ENCODE measurements at places on chromosomes 16 and 17.
A peak's percentile ranks its signal among the peaks of the same experiment; 100 is the strongest.

DNA sequence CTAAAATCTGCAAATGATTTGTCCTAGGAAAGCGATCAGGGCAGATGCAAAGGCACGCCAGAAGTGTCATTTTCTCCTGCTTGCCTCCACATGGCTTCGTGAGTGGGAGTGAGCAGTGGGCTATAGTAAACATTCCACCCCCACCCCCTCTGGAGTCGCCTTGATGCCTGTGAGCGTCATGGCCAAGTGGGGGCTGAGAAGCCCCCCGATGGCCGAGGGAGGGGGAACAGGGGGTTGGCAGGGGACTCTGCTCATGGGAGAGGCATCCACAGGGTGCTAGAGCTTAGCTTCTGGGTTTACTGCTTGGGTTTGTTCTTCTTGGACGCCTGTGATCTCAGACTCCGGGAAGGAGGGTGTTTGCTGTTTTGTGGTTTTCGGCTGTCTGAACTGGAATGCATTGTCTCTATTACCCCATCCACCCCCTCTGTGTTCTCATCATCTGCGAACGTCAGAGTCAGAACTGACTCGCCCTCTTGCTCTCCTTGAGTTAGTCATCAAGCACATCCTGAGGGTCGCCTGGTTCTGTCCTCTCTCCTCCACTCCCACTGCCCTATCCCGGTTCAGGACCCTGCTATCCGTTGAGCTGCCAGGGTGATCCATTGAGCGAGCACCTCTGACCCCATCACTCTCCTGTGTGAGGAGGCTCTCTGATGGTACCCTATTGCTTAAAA, 15.4 kb downstream of the TNS4 start:
- peak; percentile 58 for DNase-seq

DNA sequence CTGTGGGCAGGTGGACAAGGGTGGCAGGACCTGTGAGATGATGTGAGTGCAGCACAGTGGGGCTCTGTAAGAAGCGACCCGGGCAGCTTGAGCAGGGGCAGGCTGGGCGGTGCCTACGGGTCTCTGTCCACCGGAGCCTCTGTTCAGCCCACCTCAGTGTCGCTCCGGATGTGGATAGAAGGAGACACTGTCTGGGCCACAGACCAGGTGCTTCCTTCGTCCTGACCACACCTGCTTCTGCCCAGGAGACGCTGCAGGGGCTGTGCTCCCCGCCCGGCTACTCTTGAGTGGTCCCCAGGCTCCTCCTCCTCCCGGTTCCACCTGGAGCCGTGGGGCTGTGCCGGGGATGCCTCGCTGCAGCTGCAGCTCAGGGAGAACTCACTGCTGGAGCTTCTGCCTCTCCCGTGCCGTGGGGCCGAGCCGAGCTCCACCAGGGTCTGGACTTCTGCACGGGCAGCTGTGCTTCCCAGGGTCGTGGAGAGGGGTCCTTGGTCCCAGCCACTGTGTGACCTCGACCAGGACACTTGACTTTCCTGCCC, 21.5 kb downstream of the METRNL start:
- no peak for DNase-seq

DNA sequence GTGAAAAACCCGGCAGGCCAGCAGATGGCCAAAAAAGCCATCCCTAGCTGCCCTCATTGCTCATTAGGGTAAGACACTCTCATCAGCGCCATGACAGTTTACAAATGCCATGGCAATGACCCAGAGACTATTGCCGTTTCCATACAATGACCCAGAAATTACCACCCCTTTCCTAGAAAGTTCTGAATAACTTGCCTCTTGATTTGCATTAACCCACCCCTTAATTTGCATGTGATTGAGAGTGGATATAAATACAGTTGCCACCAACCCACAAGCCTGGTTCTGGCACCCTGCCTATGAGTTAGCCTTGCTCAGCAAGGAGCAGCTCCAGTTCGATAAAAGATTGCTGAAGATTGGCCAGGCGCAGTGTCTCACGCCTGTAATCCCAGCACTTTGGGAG, 16.1 kb upstream of the C16orf54 start:
- no peak for DNase-seq

- no peak for DNase-seq
Observed at GRCh38 chr17:43453331-43453812, 30.4 kb upstream of the DHX8 start.

GRCh38 chr17:62562656-62563055, 64.8 kb upstream of the MRC2 start:
- DNase-seq = no peak

- DNase-seq = peak; percentile 33
Observed at GRCh38 chr17:72387487-72387886, 266.7 kb downstream of the SOX9 start.

- DNase-seq = peak; percentile 77
Observed at GRCh38 chr17:78979780-78980623, at the start of gene LGALS3BP. Gene LGALS3BP, minus strand, starts transcription at chr17:78979923. Its CDS starts 2,732 bp downstream, at chr17:78977191.

DNA sequence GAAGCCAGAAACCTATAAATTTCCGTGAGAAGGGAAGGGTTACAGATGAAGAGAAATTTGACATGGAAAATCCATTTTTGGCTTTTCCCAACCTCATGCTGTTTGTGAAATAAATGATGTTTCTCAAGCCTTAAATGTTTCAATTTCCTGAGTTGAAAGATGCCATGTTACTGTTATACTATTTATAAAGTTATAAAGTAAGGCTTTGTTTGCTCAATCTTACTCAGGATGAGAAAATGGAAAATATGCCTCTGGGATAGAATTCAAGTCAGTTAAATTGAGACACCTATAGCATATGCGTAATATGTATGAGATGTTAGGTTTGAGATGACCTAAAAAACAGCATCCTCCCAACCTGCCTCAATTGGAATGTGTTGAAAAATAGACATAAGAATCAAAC, 19.9 kb upstream of the FAM20A start:
- no peak for DNase-seq

DNA sequence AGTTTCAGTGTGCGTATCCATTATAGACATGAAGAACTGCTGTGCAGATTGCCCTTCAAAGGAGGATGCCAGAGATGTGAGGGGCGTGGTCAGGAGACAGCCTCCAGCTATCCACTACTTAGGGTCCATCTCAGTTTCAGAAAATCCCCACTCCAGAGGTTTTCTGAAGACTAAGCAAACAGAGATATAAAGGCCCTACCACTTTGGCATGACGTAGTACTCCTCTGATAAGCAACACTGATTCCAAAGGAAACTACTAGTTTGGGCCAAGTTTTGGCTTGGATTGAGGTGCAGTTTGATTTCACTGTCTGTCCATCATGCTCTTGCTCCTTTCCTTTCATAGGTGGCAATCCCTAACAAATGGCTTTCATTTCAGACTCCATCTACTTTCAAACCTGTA, 228.7 kb downstream of the CDH8 start:
- DNase-seq = no peak

GRCh38 chr17:78168903-78169793, 767 bp downstream of the SYNGR2 start:
- peak; percentile 52 for DNase-seq

- no peak for DNase-seq
Observed at GRCh38 chr17:69335058-69335457, 8.1 kb upstream of the ABCA5 start.

- no peak for DNase-seq
Observed at GRCh38 chr17:11300738-11301137, 59.7 kb downstream of the SHISA6 start.

- no peak for DNase-seq
Observed at GRCh38 chr17:7846765-7847661, 7.9 kb upstream of the TMEM88 start.

DNA sequence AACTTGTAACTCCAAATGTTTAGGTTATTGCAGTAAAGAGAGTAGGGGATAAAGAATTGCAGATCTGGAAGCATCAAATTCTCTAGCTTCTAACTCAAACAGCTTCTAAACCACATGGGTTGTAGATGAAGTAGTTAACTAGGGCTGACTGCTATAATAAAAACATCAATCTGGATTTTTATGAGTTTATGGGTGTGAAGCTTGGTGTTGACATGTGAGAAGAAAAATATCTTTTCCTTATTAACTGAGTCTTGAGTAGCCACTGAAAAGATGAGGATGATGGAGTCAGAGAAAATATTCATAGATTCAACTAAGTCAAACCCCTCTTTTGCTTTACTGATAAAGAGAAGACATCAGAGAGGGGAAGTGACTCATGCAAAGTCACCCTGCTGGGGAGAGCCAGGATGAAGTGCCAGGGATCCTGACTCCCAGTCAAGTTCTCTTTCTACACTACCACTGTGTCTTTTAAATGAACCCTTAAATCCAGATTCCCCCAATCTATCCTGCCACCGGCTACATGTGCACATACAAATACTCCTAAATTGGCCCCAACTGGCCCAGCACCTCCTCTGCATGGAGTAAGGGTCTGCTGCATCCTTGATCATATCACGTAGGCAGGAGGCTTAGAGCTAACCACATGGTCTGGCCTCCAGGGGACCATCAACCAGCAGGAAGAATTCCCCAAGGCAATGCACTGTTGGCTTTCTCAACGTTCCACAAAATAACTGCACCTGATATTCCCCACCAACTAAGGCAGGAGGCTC, 264.0 kb upstream of the CCL2 start:
- no peak for DNase-seq

GRCh38 chr16:88924834-88925539, 52.0 kb downstream of the CBFA2T3 start:
- peak; percentile 84 for DNase-seq

GRCh38 chr17:50944054-50944901, 78.1 kb upstream of the TOB1 start:
- DNase-seq = peak; percentile 55

DNA sequence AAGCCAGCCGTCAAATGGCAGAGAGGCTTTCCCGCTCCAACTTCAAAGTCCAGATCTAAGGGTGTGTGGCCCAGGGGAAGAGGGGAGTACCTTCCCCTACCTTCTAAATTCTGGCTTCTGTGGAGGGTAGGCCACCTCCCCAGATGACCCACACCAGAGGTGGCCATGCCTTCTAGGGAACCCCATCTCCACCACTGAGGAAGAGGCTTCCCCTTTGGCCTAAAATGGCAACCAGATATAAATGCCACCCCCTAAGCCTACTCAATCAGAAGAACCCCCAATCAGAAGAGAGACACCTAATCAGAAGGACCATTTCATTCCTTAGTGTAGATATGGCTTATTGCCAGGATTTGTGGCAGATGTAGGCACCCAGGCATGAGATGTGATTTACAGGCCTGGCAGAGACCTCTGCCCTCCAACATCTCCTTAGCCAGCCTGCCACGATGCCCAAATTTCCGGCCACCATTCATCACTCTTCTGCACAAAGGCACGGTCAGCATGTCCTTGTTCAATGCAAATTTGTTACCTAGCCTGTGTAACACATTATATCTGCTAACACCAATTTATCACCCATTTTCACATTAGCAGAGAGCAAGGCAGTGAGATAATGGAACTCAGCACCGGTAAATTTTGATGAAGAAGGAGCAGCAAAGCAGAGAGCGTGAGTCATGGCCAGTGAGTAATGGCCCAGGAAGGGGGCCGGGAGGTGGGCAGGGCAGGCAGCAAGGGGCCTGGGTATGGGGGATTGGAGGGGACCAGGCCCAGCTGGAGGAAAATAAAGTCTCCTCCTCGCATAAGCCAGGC, 1.2 kb upstream of the MGAT5B start:
- DNase-seq = peak; percentile 65

GRCh38 chr16:89270666-89271345, 53.3 kb downstream of the ZNF778 start:
- no peak for DNase-seq

DNA sequence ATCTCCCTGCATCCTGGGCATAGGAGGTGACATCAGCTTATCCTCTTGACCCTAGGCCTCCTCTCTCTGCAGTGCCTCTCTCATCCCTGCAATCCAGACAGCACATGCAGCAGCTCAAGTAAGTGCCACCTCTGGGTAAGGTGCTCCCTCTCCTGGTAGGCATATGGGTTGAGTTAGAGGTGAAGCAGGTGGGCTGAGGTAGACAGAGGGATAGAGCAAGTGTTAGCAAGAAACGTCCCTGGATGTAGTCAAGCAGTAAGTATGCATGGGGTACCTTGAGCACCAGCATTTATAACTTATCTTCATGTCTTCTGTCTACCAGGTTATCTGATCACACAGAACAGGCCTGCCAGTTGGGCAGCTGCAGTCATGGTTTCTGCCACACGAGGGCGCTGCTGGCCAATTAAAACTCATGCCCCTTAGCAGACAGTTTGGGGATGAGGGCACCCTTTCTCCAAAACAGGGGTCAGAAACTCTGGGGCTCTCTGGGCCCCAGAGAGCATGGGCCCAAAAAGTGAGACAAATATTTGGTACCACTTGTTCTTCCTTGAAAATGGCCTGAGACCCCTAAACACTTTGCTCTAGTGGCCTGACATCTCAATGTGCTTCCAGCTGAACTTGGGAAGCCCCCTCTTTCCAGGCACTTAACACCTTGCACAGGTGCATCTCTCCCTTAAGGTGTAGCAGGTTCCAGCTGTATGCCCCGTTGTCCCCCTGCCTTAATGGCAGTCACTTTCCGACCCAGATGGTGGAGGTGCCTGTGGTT, 59.8 kb downstream of the NEUROD2 start:
- peak; percentile 82 for DNase-seq

GRCh38 chr17:43907998-43908721, 824 bp upstream of the MPP2 start:
- DNase-seq = peak; percentile 85

GRCh38 chr17:81867991-81868673, 3.0 kb downstream of the ARHGDIA start:
- DNase-seq = no peak

DNA sequence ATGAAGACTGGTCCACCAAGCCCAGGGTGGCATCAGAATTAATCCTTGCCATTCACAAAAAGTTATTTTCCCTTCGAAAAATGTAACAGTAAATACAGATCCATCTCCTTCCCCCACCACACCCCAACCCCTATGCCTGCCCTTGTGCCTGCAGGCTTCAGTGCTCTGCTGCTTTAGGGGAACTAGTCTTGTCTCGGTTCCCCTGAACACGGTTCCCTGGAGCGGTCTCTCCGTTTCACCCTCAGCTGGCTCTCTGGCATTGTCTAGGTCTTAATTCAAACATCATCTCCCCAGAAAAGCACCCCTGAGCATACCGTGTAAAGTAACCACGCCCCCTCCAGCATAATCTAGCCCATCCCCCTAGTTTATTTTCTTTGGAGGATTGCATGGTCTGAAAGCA, 25.8 kb downstream of the EMP2 start:
- DNase-seq = no peak

DNA sequence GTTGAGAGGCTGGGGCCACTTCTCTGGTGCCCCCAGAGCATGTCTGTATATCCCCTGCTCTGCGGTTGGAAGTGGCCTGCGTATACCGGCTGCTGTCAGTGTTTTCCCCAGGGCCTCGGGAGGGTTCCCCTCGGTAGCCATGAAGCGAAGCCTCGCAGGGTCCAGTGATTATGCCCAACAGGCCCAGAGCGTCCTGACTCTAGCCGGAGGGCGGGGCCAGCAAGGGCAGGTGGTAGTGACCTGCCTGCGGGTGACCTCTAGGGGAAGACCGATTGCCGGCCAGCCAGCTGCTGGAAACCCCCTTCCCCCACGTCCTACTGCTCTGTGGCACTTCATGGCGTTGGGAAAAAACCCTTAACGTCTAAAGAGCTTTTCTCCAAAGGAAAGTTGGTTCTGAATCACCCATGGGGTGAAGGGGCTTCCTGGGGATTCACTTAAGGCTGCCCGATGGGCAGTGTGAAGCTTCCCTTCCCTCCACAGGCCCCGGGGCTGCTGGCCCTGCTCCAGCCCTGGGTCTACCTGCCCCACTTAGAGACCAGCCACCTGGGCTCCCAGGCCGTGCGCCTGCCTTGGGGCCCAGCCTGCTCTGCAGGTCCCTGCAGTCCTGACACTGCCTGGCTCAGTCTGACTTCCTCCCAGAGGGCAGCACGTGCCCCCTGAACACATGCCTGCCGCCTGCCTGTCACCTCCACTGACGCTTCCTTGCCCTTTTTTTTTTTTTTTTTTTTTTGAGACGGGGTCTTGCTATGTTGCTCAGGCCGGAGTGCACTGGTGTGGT, 72.8 kb downstream of the SOCS1 start:
- peak; percentile 62 for DNase-seq

Data from ELF-1 (cell line).